NCI-H146 (cell line): ENCODE measurements at places on chromosomes 5 and 9.

DNA sequence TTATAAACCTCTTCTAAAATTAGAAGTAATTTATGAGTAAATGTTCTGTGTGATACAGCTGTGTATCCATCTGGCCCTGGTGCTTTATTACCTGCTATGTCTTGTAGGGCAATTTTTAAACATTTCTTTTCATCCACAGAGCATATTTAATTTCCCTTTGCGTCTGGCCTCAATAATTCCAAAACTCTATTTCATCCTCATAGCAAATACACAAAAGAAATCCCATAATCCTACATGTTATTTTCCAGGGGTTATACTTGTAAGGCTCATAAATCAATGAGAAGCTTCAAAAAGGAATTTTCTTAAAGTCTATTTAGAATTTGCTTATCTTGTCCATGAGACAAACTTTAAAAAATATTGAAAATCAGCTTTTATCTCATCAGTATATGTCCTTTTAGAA lies 167.0 kb downstream of the TTC39B start:
- DNase-seq, result no peak

DNA sequence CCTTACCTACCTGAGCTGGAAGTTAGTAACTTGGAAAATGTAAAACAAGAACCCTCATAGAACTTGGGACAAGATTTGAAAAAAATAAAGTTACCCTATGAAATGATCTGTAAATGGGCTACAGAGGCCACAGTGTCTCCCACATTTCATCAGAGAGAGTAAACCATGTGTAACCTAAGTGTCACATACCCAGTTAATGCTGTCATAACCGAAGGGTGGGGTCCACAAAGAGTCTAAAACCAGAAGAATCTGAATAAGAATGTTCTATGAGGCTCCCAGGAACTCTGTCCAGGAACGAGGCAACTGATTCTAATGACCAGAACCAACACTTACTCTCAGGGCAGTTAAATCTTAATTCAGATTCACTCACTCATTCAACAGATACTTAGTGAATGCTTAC lies 1.0 kb upstream of the FAM13B start:
- DNase-seq, result no peak

DNA sequence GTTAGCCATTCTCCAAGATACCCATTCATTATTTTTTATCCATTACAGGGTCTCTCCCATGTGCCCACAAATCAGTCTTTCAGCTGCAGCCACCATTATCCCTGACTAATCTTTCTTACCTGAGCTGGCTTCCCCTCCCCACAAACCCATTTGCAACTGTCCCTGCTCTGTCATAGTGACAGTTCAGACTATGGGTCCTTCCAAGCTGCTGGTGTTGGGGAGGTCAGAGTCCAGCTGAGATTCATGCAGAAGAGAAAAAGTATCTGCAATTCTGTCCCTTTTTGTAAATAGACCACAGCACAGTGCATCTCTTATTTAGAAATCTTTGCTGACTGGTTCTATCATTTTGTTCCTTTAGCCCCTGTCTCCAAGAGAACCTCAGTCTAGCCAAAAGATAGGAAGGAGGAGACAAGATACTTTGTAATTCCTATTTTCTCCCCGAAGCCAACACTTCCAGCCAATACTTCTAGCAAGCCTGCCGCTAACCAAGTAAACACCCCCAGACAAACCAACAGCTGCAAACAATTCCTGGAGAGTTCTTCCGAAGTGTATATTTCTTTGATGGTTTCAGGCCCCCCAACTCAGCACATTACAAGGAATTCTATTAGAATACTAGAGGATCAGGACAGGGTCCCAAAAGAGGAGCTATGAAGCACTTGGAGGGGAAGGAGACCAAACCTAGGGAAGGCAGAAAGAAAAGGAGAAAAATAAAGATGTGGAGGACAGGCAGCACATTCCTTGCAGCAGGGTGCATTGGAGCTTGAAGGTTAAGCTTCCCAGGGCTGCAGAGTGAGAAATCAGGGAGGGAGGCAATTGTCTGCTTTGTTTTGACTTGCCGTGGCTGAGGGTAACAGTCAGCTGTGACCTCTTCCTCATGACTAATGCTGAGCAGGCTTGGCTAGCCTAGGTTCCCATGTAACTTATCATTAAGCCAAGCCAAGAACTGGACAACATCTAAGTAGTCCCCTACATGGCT lies 148.5 kb downstream of the SGCD start:
- DNase-seq, result no peak

GRCh38 chr5:67728326-67728890 lies 487.1 kb upstream of the PIK3R1 start:
- DNase-seq, result no peak

DNA sequence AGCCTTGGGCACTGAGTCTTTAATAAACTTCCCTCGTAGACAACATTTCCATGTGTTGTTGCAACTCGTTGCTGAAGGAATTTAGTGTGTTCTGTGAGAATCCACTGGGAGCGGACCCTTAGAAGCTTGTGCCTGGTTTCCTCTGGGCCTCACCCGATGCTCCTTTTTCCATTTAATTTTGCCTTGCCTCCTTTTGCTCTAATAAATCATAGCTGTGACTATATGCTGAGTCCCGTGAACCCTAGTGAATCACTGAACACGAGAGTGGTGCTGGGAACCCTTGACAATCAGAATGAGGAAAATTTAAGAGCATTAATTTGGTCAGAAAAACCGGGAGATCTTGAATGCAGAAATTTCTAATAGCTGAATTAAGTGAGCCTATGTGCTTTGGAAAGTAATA lies 291.1 kb upstream of the ZNF608 start:
- DNase-seq, result no peak

DNA sequence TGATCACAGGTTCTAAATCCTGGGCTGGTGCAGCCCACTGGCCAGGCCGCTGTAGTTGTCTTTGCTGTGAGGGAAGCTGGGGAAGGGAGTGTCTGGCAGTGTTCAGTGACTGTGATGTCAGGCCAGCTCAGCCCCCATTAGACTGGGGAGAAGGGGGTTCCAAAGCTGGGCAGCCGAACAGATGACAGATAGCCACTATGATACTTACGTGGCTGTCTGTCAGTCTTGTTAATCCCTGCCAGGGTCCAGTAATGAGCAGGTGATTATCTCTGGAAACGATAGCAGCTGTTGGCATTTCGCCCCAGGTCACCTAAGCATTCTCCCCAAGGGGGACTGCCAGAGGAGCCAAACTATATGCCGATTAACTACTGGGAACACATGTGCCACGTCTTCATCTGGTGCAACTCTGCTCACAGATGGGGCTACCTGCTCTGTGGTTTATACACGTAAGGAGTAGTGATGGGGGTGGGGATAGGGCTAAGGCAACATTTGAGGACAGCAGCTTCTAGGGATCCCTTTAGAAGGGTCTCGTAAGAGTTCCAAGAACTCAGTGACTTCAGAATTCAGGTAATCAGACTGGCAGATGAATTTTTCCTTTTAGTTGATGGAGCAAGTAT lies 396.3 kb downstream of the KDM4C start:
- peak; percentile 18 for DNase-seq

- DNase-seq, result no peak
These were observed 133.4 kb downstream of the PAM start for GRCh38 chr5:102888483-102888882.

GRCh38 chr5:39461007-39461682 lies 36.4 kb upstream of the DAB2 start:
- DNase-seq, result no peak

DNA sequence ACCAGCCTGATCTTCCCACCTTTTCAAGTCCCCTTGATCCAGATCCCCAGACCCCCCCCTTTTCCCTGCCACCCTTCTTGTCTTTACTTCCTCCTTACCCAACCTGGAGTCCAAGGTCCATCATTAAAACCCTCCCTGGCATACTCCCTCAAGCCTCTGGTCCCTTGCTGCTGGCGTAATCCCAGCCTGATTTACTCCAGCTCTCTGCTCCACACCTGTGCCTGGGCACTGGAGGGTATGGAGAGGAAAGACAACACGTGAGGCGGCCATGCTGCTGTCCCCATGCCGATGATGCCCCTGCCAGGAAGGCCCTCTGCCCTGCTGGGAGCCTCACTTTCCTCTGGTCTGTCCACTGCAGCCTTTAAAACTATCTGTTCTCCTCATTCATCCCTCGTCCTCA lies 5.1 kb downstream of the B4GALT7 start:
- no peak for DNase-seq

DNA sequence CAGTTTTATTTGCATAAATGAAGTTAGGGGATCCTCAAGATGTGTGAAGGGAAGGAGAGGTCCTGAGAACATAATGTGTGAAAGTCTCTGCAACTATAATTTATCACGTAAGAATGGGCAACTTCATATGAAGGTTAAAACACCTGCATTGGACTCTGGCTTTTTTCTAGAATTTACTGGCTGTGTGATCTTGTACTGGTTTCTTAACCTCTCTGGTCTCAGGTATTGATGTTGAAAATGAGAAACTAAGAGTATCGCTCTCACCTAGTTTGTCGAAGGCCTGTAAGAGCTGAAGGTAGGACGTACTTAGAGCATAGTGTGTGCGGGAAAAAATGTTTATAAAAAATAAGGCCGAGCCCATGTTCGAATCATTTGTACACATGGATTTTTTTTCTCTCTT lies 280.5 kb downstream of the ICE1 start:
- DNase-seq, result no peak

GRCh38 chr9:89923961-89924504 lies 319.2 kb downstream of the GADD45G start:
- no peak for DNase-seq

- no peak for DNase-seq
These were observed 171.5 kb upstream of the ATP10B start for GRCh38 chr5:161023551-161023950.

DNA sequence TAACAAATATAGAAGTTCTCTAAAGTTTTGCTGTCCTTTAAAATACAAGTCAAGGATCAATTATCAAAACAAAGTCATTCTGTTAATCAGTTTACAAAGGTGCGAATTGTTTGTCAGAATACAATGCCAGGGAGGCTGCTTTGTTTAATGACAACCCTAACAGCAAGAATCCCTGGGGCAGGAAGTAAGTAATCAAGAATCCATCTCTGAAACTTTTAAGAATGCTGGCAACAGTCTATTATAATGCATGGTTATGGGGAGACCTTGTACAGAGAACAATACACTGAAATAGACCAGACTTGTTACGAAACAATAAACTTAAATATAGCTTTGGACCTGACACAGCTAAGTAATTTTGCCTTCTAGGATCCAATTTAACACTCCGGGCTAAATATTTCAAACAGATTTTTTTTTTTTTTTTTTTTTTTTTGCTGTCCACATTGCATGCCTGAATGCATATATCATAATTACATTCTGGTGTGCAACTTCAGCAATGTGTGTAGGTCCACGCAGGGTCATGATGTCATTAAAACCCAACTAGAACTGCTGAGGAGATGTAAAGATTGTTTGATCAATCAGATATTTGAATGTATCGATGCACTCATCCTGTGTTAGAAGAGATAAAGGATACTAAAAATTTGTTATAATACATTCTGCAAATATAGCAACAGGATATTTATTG lies 421.3 kb downstream of the CETN3 start:
- DNase-seq, result no peak

- DNase-seq, result peak; percentile 57
These were observed 1011.5 kb upstream of the ACO1 start for GRCh38 chr9:31372799-31373587.

DNA sequence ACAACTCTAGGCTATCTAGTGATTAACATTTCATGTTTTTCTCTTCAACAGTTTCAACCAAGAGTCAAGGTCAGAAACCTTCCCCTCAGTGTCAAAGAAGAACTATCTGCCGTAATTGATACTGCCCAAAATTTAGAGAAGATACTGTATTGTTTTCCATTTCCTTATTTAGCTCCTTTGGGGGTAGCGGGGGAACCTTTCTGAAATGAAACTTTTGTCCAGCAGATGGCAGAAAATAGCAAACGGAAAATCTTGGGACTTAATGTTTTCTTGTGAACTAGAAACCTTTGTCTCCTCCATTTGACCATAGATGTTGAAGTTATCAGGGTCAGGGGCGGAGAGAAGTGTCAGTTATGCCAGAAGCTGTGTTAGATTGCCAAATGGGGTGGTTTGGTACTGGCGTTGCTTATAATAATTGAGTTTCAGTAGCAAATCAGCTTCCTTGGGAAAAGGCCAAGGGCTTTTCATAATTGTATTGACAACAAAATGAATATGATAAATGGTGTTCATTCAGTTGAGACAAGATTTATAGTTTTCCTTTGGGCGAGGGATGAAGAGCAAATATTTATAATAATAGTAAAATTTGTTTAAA lies 101.7 kb upstream of the TLX3 start:
- peak; percentile 17 for DNase-seq

DNA sequence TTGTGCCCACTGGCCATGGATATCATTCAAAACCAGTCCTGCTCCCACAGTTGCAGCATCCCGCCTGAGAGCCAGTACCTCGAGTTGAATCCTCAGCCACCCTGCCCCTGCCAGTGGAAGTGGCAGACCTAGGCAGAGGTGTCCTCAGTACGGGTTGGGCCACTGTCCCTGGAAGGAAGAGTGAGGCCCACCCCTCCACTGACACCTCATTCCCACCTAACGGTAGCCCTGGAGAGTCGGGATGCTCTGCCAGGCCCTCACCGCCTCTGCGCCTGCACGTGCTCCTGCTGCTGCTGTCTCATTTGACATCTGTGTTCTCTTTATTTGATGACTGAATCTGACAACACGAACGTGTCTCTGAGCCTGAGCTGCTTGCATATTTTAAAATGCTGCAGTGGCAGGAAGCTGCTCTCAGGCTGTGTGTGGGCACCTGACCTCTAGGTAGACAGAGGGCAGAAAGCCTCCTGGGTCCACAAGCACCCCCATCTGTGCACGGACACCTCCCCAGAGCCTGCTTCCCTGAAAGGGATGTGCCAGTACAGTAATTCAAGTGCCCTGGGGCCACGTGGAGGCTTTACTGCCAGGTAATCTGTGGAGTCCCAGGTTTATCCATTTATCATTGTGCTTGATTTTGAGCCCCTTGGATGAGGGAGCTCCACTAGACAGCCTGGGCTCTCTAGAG lies 194.7 kb downstream of the CACNA1B start:
- no peak for DNase-seq

DNA sequence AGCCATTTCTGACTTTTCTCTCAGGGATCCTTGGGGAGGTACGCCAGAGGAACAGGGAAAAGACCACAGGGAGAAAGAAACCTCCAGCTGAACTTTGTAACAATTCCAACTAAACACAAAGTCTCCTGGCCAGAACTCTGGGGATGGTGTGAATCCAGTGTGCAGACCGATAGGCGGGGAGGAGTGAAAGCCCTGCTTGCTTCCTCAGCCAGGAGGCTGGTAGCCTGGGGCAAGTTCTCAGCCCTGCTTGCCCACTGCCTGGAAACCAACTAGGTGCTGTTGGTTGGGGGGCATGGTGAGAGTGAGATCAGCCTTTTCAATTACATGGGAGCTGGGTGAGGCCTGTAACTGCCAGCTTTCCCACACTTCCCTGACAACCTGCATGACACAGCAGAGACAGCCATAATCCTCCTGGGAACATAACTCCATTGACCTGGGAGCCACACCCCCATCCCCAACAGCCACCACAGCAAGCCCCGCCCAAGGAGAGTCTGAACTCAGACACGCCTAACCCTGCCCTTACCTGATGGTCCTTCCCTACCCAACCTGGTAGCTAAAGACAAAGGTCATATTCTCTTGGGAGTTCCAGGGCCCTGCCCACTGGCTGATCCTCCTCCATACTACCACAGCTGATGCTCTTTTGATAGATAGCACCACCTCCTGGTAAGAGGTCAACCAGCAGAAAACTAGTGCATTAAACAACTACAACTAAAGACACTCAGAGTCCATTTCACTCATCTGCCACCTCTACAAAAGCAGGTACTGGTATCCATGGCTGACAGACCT lies 100.1 kb upstream of the TNFAIP8 start:
- DNase-seq, result no peak

- DNase-seq, result no peak
These were observed 728.9 kb downstream of the MAT2B start for GRCh38 chr5:164234321-164234720.
